Inflammatory macrophage treated with lipopolysaccharide for 4 hours (primary cell): ENCODE measurements at places on chromosomes 7 and 10.
A peak's percentile ranks its signal among the peaks of the same experiment; 100 is the strongest.

- no peak for DNase-seq
These were observed 1.7 kb upstream of the PTPRE start for GRCh38 chr10:127905001-127905847.

- DNase-seq = no peak
These were observed 227.9 kb downstream of the PLXNA4 start for GRCh38 chr7:132348341-132348740.

- no peak for DNase-seq
These were observed 2.7 kb upstream of the HOXA11 start for GRCh38 chr7:27187475-27188385.

GRCh38 chr7:7569615-7570014 lies 2.9 kb downstream of the MIOS start:
- DNase-seq = no peak

DNA sequence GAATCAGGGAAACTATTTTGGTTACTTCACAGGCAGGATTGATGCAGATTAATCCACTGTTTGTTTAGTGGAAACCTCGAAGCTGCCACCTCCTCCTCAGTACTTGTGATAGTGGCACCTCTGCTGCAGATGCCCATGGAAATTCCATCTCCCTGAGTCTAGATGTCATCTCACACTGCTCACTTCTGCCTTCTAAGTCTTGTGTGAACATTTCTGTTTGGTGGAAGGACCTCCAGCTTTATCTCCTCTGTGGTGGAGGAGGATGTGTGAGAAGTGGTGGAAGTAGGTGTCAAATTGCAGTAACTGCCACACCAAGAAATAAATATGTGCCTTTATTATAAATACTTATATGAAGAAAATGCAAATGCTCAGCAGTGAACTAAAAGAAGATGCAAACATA lies 25.8 kb upstream of the GPR141 start:
- DNase-seq = no peak

DNA sequence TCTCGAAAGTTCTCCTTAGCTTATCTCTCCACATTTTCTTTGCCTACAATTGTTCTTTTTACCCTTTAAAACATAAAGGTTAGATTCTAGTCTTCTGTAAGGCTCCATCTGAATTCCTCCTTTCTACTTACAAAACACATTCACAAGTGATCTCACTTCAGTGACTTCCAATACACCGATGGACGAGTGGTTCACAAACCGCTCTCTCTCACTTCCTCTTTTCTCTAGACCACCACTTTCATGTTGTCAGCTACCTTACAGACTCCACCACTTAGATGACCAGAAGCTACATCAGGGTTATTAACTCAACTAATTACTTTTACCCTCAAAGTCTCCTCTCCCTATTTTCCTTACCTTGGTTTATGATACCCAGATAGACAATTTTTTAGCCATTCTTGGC lies 11.8 kb downstream of the MET start:
- peak; percentile 23 for DNase-seq

DNA sequence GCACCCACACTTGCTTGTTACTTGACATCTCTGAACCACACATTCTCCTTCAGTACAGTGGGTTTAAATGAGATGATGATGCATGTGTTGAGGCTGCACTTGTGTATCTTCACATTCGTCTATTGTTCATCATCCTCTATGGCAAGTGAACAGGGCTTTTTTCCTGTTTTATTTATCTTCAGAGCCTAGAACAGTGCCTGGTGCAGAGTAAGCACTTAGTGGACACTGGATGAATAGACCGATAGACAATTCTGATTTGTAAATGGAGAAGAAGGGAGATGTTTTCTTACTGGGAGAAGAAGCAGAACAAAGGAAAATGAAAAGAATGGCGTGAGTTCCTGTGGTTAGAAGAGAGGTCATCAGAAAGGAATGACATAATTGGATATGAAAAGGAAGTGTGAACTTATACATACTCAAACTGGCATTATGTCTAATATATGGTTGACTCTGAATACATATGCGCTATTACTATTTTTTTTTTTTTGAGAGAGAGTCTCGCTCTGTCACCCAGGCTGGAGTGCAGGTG lies 99.7 kb downstream of the AVL9 start:
- no peak for DNase-seq

DNA sequence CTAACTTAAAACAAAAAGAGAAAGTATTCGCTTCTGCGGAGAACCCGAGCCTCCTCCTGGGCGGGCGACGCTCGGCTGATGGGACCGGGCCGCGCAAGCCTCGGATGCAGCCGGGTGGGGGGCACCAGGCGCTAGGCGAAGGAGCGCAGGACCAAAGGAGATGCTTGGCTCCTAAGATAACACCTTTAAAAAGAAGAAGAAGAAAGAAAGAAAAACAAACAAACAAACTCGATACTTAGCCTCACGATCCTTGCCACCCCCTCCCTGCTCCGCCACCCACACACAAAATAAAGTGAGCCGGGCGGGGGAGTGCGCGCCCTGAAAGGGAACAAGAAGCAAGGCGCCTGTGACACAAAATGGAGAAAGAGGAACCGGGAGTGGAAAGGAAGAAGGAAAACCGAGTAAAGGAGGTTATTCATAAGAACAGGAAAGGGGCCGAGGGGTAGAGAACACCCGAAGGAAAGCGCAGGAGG lies 34.0 kb upstream of the EBLN1 start:
- peak; percentile 87 for DNase-seq

DNA sequence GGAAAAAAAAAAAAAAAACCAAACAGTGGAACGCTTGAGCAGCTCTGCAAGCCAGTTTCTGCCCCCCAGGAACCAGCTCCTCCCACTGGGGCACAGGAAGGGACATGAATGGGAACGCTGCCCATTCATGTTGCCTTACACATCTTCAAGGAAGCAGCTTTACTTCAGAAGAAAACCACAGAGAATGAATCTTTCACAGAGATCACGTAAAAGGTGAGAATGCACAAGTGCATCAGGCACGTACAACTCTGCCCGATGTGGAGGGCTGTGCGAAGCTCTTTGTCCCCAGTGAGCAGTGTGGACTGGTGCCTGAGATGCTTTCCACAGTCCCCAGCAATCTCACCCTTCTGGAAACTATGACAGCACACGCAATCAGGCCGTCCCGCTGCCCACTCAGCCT lies 106.2 kb downstream of the DLG5 start:
- DNase-seq = no peak

- DNase-seq = no peak
These were observed 25.0 kb upstream of the RNF148 start for GRCh38 chr7:122727759-122728158.

- DNase-seq = peak; percentile 78
These were observed 85.4 kb upstream of the TRIL start for GRCh38 chr7:29043576-29043975.

- peak; percentile 10 for DNase-seq
These were observed 41.1 kb upstream of the RET start for GRCh38 chr10:43035800-43036199.

DNA sequence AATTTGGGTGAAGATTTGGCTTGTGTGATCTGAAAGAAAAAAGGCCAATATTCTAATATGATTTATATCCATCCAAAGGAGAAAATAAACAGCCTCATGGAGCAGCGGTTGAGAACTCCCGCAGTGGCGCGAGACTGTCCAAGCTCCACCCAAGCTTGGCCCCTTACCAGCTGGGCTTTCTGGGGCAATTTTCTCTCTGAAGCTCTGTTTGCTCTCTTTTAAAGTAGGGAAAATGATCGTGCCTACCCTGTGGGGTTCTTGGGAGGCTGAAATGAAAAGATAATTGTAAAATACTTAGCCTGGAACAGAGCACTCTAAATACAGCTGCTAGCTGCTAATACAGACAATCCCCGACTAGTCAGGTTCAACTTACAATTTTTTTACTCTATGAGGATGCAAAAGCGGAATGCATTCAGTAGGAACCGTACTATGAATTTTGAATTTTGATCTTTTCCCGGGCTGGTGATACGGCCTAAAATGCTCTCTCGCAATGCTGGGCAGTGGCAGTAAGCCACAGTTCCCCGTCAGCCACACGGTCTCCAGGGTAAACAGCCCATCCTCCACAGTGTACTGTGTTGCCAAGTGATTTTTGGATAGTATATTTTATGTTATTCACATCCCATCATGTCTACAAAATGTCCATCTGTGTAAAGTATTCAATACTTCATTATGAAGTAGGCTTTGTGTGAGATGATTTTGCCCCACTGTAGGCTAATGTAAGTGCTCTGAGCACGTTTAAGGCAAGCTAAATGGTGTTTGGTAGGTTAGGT lies 137.7 kb downstream of the CHN2 start:
- no peak for DNase-seq

- no peak for DNase-seq
These were observed 445.8 kb upstream of the ANKRD30A start for GRCh38 chr10:36679554-36679953.

- DNase-seq = no peak
These were observed 220.2 kb upstream of the CELF2 start for GRCh38 chr10:10797513-10797912.

DNA sequence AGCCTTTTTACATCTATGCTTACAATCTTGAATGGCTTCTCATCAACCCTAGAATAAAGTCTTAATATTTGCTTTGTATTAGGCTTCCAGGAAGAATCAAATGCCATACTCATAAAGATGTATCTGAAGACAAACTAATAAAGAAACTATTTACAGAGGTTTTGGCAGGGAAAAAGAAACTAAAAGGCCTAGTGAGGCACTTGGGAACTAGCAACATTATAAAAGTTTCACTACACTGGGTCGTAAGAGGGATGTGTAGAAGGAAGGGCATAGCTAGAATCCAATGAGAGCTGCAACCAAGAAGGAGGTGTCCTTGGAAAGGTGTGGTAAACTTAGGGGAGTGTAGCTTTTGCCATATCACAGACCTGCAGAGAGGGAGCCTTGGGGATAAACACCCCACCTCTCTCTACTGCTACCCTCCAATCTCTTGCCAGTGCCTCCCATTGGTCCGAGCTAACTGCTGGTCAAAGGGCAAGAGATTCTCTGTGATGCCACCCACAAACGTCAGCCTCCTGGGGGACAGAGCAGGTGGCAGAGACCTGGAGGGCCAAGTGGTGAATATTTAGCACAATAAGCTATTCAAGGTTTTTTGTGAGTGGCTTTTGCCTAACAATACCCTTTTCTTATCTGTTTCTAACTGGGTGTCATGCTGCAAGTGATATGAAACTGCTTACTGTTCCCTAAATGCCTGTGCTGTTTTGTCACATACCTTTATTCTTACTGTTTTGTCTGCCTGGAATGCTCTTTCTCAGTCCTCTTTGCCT lies 60.7 kb downstream of the CPED1 start:
- DNase-seq = no peak

DNA sequence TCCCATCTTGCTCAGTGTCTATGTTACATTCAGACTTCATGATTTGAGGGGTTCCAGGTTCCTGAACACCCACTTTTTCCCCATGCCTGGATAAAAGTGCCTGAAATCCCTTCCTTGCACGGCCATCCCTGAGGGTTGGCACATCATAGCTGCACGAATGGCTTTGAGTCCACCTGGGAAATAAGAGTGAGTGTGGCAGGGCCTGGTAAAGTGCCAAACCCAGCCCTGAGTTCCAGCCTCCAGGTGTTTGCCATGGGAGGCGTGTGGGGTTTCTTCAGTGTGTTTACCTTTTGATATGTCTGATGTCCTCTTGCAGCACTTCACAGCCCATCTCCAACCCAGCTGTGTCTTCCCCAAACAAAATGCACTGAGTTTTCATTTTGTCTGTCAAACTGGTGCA lies 145.7 kb downstream of the PAXIP1 start:
- no peak for DNase-seq

DNA sequence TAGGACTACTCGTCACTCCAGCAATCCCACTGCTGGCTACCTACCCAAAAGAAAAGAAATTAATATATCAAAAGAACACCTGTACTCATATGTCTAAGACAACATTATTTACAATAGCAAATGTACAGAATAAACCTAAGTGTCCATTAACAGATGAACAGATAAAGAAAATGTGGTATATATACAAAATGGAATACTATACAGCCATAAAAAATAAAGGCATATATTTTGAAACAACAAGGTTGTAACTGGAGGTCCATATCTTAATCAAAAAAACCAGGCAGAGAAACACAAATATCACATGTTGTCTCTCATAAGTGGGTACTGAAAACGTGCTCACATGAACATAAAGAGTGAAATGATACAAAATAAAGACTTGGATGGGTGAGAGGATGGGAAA lies 1073.3 kb upstream of the PHF14 start:
- no peak for DNase-seq

GRCh38 chr7:157044943-157045660 lies 34.6 kb upstream of the MNX1 start:
- no peak for DNase-seq

- DNase-seq = no peak
These were observed 3.1 kb downstream of the SDK1 start for GRCh38 chr7:3304131-3304530.

DNA sequence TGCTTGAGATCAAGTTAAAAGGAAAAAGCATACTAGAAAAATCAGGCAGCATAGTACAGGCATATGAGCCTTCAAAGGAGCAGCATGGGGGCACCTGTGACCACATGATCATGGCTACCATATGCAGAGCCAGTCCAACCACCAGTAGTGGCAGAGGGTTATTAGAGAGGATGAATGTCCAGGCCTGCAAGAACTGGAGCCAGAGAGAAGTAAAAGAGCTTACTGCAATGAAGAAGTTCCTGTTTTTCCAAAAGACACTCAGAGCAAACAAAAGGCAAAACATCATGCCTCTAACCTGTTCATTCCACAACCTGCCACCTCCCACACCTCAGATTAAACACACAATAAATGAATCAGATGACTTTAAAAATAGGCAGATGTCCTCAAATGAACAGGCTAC lies 99.6 kb upstream of the NAMPT start:
- no peak for DNase-seq

- DNase-seq = no peak
These were observed 6.3 kb downstream of the UNC5B start for GRCh38 chr10:71218651-71219050.

GRCh38 chr10:23493711-23494110 lies 54.8 kb downstream of the OTUD1 start:
- no peak for DNase-seq

DNA sequence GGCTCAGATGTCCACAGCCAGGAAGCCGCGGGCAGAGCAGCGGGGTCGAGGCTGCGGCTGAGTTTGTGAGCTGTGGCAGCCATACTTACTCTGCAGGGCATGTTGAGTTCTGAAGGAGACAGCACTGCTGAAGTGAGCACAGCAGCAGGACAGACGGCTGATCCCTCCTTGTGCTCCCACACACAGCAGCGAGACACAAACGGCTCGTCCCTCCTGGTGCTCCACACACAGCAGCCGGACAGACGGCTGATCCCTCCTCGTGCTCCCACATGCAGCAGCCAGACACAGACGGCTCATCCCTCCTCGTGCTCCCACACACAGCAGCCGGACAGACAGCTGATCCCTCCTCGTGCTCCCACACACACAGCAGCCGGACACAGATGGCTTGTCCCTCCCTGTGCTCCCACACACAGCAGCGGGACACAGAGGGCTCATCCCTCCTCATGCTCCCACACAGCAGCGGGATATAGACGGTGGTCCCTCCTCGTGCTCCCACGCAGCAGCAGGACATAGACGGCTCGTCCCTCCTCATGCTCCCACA lies 305.1 kb downstream of the PTPRN2 start:
- no peak for DNase-seq

GRCh38 chr10:67934336-67934735 lies 49.9 kb downstream of the SIRT1 start:
- DNase-seq = peak; percentile 11

- DNase-seq = no peak
These were observed 63.1 kb downstream of the TLL2 start for GRCh38 chr10:96450529-96451207.
